ENCODE measurements at places on chromosomes 4 and X.
A peak's percentile ranks its signal among the peaks of the same experiment; 100 is the strongest.

GRCh38 chrX:19874391-19875049 lies 12.9 kb downstream of the SH3KBP1 start:
- no peak for DNase-seq

- DNase-seq: peak; percentile 85
Observed at GRCh38 chr4:151760712-151761661, at the start of gene GATB. Gene GATB, minus strand, starts transcription at chr4:151761007. Its CDS starts 25 bp downstream, at chr4:151760982.

DNA sequence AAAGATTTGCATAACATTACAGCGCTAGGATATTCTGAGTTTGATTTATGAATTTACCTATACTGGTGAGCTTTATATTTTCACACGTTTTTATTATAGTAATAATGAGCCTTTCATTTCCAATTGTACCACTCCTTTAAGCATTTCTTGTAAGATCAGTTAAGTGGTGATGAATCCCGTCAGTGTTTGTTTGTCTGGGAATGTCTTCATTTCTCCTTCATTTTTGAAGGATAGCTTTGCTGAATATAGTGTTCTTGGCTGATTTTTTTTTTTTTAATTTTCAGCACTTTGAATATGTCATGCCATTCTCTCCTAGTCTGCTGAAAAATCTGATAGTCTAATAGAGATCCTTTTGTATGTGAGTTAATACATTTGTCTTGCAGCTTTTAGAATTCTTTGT lies 70.1 kb downstream of the IL15 start:
- DNase-seq: no peak

DNA sequence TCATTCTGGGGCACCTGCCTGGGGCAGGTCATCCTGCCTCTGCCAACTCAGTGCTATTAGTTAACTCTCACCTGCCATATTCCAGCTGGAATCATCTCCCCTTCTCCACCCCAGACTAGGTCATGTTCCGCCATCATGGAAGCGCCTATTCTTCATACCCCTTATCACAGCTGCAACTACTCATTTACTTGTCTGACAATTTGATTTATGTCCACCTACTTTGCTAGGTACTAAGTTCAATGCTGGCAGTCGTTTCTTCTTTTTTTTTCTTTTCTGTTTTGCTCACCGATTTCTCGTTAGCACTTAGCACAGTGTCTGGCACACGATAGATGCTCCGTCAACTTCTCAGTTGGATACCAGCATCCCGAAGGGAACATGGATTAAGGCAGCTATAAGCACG lies 1.1 kb upstream of the FMR1 start:
- DNase-seq: no peak

DNA sequence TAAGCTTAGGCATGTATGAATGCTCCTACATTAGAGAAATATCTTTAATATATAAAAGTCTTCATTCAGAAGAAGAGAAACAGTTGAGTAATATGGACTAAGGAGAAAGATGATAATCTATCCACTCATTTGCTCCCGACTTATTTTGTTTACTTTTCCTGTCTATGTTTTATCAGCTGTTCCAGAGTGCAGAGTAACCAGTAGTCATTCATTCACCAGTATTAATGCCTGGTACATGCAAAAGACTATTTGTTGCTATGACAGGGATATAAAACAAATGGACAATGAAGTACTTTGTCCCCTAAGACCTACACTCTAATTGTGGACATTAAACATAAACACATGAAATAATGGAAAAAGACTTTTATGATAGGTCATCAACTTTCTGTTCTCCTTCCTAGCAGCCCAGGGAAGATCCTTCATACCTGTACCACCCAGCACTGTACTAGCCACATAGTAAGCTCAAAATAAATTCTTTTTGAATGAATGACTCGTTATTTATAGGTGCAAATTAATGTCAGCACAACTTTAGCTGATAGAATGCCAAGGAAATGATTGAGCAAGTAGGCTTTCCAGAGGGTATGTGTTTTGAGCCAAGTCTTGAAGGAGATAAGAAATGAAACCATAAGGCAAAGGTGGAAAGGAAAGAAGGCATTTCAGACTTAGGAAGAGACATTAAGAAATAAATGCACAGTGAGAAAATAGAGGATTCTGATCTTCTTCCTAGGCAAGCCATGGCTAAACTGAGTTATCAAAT lies 45.0 kb upstream of the IL13RA1 start:
- DNase-seq: no peak

DNA sequence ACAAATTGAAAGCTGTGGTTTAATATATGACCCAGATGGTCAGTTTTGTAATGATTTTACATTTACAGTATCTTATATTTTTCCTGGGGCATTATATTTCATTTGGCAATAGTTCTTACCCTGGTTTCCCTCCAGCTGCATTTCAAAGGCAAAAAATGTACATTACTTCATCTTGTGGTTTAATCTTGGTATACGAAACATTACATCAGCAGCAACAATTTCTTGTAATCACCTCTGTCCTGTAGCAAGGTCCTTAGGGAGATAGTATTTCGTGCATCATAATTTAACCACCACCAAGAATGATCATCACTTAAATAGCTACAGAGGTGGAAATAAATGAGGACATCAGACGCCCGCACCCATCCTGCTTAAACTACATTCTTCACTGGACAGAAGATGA lies 48.8 kb downstream of the HS6ST2 start:
- DNase-seq: no peak

- no peak for DNase-seq
Observed at GRCh38 chr4:38601244-38601915, 62.6 kb upstream of the KLF3 start.

- no peak for DNase-seq
Observed at GRCh38 chr4:96293806-96294205, 453.9 kb downstream of the PDHA2 start.

GRCh38 chr4:172962564-172963353 lies 205.9 kb upstream of the GALNT7 start:
- DNase-seq: no peak

DNA sequence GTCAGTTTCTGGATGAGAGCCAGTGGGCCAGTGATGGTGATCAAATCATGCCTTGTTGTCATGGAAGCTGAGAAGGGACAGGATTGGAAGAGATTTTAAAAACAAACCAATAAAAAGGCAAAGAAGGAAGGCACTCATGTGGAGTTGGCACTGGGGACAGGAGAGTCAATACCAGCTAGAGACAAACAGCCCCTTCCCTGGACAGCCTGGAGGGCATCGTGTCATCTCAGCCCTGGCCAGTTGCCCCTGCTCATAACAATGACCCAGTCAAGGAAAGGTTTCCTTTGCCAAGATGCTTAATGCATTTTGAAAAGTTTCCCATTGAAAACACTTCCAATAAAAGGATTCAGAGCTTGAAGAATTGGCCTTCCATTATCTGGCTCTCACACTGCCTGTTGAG lies 55.5 kb downstream of the SCML1 start:
- DNase-seq: no peak

DNA sequence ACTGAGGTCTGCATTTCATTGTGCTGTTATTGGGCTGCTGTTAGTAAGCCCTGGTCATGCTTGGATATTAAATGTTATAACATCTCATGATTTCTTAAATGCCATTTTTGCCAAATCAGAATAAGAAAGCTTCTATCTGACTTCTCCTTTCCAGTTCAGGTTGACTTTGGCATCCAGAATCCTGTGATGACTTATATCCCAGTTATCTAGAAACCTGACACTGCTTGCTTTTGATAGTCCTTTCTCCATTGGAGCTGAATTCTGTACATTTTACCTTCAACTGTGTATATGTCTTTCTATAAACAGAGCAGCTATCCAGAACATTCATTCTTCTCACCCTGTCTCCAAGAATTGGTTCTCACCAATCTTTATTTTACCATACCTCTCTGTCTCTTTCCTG lies 257.7 kb upstream of the GNPDA2 start:
- DNase-seq: no peak

DNA sequence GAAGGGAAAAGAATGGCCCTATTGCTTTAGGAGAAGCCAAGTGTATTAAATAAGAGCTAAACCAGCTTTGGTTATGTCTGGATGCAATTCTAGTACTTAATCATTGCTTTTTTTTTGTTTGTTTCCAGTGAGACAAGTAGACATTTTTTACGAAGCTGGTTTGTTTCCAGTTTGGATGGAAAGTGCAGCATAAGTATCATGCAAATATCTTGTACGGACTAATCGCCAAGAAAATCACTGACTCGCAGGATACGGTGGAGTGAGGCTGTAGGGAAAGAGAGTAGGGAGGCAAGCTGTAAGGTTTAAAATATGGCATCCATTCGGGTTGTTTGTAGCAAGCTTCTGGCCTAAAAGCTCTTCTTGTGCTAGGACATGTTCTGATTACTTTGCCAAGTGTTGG lies 64.8 kb downstream of the HPGD start:
- DNase-seq: no peak

DNA sequence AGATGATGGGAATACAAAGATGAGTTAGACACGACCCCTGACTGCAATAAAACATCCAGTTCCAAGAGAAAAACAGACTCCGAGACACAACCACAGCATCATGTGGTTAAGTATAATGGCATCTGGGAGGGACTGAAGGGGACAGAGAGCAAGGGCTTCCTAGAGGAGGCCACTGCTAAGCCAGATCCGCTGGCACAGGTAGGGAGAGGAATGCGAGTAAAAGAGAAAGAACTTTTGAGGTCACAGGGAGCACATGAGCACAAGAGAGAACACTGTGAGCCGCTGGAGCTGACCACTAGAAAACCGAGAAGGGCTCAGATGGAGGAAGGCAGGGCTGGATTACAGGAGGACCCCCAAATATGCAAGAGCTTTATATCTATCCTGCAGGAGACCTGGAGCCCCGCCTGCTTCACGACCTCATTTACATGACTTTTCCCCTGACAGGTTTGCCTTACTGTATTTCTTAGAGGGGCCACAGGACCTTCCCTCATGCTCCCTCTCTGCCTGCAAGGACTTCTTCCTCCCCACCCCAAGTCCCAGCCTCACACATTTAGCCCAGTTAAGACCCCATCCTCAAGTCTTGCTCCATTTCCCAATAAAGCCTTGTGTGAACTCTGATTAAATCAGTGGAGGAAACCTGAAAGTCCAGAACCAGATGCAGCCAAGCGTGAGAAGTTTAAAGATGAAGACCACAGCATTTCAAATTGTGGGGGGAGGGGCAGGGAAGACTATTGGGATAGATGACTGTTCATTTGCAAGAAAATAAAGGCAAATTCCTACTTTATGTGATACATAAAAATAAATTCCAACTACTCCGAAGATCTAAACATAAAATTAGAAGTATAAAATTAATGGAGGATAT lies 29.6 kb downstream of the MFAP3L start:
- no peak for DNase-seq

DNA sequence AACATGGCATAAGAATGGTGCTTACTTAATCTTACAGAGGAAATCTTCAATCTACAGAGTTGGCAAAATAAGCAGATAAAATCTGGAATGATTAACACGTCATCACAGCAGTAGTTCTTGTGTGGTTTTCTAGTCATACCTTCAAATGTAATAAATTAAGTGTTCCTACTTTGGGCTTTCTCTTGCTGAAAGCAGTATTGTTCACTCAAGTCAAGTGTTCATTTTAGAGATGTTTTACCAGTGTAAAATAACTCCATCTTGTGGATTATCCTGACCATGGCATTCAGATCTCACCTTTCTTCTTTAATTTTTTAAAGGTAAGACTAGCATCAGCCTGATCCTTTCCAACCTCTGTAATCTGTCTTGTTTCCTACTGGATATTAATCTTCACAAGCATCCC lies 72.9 kb downstream of the ADAMTS3 start:
- DNase-seq: no peak

DNA sequence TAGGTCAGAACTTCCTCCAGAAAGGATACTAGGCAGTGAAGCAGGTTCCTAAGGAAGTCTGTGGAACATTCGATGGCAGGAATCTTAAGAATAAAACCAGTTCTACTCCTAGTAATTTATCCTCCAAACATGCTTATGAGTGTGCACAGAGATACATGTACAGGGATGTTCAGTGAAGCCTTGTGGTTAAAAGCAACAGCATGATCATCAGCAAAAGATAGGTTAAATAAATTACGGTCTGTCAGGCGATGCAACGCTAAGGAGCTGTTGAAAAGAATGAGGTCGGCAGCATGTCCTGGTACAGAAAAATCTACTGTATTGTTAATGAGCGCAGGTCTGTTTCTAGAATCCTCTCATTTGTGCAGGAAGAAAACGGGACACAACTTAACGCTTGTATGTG lies 23.6 kb downstream of the SEL1L3 start:
- no peak for DNase-seq

- no peak for DNase-seq
Observed at GRCh38 chrX:101385795-101386541, at the start of gene BTK. Gene BTK, minus strand, starts transcription at chrX:101386191. Its CDS starts 10,907 bp downstream, at chrX:101375284.

DNA sequence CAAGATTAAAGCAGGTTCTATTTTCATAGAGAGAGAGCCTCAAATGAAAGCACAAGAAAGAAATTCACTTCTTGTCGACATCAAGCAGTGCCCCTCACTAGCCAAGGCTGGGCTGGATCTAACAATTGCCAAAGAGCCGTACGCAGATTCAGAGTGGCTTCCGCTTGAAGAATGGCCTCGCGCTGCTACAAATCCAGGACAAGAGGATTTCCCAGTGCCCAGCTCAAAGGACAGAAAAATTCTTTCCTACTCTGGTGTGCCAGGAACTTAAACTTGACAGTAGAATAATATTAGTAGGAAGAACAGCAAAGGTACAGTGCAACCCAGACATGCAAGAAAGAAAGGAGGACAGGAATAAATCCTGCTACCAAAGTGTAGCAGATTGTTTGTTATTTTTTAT lies 56.5 kb upstream of the PPARGC1A start:
- DNase-seq: no peak

GRCh38 chrX:46642145-46642544 lies 68.6 kb downstream of the CHST7 start:
- no peak for DNase-seq

DNA sequence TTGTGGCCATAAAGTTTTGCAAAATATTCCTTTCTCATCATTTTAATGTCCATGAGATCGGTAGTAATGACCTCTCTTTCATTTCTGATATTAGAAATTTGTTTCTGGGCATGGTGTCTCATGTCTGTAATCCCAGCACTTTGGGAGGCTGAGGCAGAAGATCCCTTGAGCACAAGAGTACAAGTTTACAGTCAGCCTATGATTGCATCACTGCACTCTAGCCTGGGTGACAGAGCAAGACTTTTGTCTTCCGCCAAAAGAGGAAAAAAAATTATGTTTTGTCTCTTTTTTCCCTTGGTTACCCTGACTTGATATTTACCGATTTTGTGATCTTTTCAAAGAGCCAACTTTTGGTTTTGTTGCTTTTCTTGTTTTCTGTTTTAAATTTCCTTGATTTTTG lies 10.8 kb upstream of the NKAP start:
- DNase-seq: no peak

GRCh38 chr4:13329340-13329850 lies 154.7 kb downstream of the RAB28 start:
- no peak for DNase-seq

GRCh38 chr4:5283837-5284236 lies 232.6 kb downstream of the STK32B start:
- no peak for DNase-seq
